Cortex of kidney (tissue), 1 donor: ENCODE measurements at places on chromosomes 3 and 15.

GRCh38 chr3:37892927-37893600, 31.4 kb downstream of the CTDSPL start:
- DNase-seq = no peak

DNA sequence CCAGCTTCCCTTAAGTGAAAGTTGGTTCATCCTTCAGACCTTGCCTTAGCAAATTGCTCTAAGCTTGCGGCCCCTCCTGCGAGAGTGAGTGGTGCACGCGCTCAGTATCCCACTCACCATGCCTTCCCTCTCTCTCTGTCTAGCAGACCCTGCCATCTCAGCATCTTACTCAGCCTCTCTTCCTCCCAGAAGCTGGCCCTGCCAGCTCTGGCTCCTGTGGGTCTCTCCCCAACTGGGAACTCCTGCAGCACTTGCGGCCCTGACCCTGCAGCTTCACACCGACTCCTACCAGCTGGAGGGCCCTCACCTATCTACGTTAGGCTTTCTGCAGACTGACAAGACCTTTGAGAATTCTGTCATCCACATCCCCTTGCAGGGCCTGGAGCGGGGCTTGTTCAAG, 286.1 kb upstream of the TLE3 start:
- DNase-seq = no peak

DNA sequence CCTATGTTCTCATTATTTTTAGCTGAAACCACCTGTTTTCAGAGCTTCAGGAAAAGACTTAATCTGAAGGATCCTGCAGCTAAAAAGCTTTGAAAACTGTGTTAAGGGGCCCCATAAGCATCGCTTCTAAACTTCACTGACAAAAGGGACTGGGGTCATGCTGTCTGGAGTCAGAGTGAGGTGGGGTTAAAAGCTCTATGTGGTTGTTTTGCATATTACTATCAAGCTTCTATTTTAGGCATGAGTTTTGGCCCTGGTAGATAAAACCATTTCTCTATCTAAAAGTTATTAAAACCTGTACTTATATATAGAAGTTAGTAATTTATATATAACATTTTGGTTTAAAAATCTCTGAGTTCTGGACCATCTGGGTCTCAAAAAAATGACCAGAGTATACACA, 45.5 kb downstream of the GPR160 start:
- DNase-seq = no peak

DNA sequence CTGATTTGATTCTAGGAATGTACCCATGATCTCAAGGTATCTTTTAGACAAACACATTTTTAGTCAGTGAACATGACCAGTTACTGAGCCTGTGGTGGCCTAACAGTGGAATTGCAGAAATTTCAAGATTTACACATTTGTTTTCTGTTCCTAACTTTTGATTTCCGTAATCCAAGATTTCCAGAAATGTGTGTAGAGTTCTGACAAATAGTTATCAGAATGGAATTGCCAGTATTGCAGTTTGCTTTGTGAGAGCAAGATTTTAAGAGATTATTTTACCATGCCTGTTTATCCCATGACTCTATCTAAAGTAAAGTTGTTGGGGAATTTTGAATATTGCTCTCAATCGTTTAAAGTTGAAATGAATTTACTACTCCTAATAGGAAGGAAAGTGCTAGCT, 11.7 kb upstream of the UTS2B start:
- no peak for DNase-seq

GRCh38 chr3:107629566-107629965, 106.8 kb downstream of the BBX start:
- no peak for DNase-seq

DNA sequence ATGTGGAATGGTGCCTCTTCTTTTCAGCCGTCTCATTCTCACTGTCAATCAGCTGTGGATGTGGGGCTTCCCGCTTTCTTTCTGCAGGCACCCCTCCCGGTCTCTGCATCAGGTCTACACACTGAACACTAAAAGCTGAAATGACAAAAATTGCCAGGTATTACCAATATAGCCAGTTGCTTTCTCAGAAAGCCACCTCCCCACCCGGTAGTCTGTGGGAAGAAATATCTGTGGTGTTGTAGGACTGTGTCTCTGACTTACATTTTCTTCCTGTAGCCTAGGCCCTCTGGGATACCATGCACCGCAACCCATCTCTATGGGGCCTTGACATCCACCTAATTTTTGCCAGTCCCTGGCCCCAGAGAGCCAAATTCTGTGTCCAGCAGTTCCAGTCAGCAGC, 19.2 kb upstream of the EPHB1 start:
- no peak for DNase-seq

GRCh38 chr3:136250903-136251460, 842 bp downstream of the PCCB start:
- no peak for DNase-seq

GRCh38 chr15:77167406-77167805, 96.5 kb upstream of the TSPAN3 start:
- no peak for DNase-seq

DNA sequence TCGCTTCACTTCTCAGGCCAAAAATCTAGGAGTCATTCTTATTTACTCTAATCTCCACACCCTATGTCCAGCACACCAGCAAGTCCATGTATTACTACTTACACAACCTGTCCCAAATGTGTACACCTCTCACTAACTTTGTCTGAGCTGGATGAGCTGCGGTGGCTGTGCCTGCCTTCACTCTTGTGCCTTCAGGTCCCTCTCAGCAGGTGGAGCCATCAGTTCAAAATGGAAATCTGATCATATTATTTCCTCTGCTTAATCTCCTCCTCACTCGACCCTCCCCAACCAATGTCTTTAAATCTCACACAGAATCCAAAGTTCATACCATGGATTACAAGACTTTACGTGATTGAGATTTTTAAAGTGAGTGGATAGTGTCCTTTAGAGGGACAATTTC, 82.8 kb downstream of the SSR3 start:
- DNase-seq = no peak

DNA sequence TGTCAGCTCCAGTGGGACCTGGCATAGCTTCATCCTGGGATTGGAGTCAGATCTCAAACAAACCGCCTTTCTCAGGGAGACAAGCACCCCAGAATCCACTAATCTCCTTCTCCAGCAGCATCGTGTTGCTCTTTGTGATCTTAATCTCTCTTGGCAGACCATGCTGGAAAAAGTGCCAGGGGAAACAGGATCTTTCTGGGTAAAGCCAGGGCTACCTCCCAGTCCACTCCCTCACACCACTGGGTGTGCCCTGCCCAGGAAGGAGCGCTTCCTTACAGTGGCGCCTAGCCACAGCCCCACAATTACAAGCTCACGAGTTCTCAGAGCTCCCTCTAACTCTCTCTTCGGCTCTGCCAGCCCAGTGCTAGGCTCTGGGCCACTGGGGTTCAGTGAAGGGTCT, 32.2 kb downstream of the RPLP1 start:
- DNase-seq = no peak

DNA sequence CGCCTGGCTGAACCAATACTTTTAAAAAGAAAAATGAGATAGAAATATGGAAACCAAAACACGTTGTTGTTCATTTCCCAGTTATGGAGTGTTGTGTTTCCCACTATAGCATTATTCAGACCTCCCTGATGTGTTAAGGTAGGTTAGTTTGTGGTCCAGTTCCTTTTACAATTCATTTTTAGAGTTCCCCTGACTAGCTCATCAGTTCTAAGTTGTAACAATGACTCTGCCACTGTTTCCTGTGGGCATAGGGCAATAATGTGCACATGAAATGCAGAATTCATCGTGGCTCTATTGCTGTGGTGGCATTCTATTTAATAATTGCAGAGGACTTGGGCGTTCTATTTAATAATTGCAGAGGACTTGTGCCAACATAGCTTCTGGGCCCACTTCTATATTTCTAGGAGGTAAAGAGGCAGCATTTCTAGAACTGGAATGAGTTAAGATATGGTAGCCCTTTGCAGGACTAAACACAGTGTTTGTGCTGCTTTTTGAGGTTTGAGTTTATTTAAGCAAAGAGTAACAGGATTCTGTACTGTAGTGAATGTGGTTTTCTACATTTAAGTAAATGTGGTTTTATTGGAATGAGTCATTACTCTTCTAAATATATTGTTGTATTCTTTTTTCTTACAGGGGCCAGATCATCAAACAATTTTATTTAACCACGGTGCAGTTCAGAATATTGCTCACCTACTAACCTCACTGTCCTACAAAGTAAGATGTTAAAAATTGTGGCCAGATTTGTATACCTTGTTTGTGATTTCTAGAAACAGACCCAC, 47.5 kb downstream of the ARMC8 start:
- DNase-seq = no peak

- no peak for DNase-seq
These were observed 24.5 kb downstream of the ANXA2 start for GRCh38 chr15:60373327-60373726.

GRCh38 chr15:82737975-82738374, 28.3 kb upstream of the AP3B2 start:
- DNase-seq = no peak

DNA sequence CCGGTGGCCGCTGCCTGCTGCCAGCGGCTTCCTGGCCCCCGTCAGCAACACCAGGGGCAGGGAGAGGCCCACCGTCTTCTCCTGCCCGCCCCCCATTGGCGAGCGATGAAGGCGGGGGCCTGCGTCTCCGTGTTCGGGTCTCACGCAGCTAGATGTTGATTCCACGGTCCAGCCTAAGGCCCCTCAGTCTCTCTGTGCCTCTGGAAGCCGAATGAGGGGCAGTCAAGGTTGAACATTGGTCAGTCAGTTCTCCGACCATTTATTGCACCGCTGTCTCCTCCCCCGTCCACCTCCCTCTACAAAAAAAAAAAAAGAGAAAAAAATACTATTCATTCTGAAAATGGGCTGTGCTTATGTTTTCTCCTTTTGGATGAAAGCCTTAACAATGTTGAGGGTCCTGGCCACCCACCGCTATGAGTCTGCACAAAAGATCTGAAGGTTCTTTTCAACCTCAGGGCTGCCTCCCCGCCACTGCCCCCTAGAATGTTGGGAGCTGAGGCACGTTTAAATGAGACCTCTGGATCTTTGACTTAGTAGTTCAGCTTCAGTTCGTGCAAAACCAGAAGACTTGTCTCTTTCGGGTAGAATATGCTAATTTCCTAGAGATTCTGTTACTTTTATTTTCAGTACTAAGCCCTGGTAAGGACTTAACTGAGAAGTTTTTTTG, 736 bp downstream of the IREB2 start:
- no peak for DNase-seq
